ENCODE measurements at places on chromosomes 6 and 20. TPM values are rescaled to one million over a fixed set of nuclear protein-coding genes. Genes with fewer than 3 reads are reported as not detected.

The PHF3 gene
- 45.2 TPM for total RNA-seq

The RNGTT gene
- total RNA-seq = 23.0 TPM

The OR14J1 gene
- not detected for total RNA-seq

The POM121L2 gene
- total RNA-seq = not detected

The SYNDIG1 gene
- total RNA-seq = not detected

The OGFRL1 gene
- total RNA-seq = 5.1 TPM

The MOG gene
- not detected for total RNA-seq

The HAO1 gene
- not detected for total RNA-seq

The ALDH8A1 gene
- total RNA-seq = 2.7 TPM

The SEC23B gene
- total RNA-seq = 89.8 TPM

The TNFRSF6B gene
- total RNA-seq = not detected

The ABHD12 gene
- total RNA-seq = 30.5 TPM

The CLVS2 gene
- total RNA-seq = not detected

The SGK2 gene
- total RNA-seq = 0.11 TPM

The ZC2HC1B gene
- total RNA-seq = not detected

The ETV7 gene
- total RNA-seq = 2.7 TPM

The CLPSL1 gene
- not detected for total RNA-seq

The PRSS35 gene
- total RNA-seq = not detected

The GTSF1L gene
- 0.23 TPM for total RNA-seq

The HCRTR2 gene
- total RNA-seq = not detected

The MYLK2 gene
- total RNA-seq = 0.50 TPM

The LAMA2 gene
- total RNA-seq = 1.4 TPM

The TFAP2D gene
- not detected for total RNA-seq

The TMEM244 gene
- not detected for total RNA-seq

The GUCA1A gene
- total RNA-seq = not detected

The SMLR1 gene
- not detected for total RNA-seq

The FAM209B gene
- 1.5 TPM for total RNA-seq

The ACTL10 gene
- total RNA-seq = 2.9 TPM

The HEY2 gene
- total RNA-seq = not detected

The KIAA1586 gene
- 14.2 TPM for total RNA-seq

The SULF2 gene
- 1.1 TPM for total RNA-seq

The SDCBP2 gene
- total RNA-seq = 2.2 TPM

The CD24 gene
- total RNA-seq = 0.14 TPM
